Upper lobe of right lung (tissue), 1 donor: ENCODE measurements at places on chromosomes 3 and 15. TPM values are rescaled to one million over a fixed set of nuclear protein-coding genes. Genes with fewer than 3 reads are reported as not detected.

- DNase-seq: no peak
These were observed 14.6 kb downstream of the CYP19A1 start for GRCh38 chr15:51323749-51324148.

- DNase-seq: no peak
These were observed 182.9 kb downstream of the IL5RA start for GRCh38 chr3:2927259-2927658.

Gene LMAN1L
- total RNA-seq: not detected

Gene CCR2
- total RNA-seq: 17.8 TPM

- DNase-seq: peak; percentile 18
These were observed 14.2 kb upstream of the CAND2 start for GRCh38 chr3:12782172-12782815.

DNA sequence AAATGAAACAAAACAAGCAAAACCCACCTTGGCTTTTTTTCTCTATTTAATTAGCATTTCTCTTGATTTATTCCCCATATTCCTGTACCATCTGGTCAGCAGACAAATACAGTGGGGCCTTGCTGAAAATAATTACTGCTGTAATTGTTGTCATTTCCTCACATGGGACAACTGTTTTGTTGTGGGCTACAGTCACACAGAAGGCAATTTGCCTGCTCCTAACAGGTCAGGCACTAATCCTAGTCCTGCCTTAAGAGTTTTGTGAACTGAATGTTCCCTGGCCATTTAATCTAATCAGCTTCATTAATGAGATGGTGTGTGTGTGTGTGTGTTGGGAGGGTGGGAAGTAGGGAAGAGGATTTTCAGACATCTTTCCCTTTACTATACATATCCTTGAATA lies 11.6 kb downstream of the TRPC1 start:
- no peak for DNase-seq

GRCh38 chr3:134643150-134643675 lies 7.6 kb downstream of the KY start:
- DNase-seq: no peak

- DNase-seq: no peak
These were observed 45.5 kb downstream of the SSUH2 start for GRCh38 chr3:8599146-8599545.

DNA sequence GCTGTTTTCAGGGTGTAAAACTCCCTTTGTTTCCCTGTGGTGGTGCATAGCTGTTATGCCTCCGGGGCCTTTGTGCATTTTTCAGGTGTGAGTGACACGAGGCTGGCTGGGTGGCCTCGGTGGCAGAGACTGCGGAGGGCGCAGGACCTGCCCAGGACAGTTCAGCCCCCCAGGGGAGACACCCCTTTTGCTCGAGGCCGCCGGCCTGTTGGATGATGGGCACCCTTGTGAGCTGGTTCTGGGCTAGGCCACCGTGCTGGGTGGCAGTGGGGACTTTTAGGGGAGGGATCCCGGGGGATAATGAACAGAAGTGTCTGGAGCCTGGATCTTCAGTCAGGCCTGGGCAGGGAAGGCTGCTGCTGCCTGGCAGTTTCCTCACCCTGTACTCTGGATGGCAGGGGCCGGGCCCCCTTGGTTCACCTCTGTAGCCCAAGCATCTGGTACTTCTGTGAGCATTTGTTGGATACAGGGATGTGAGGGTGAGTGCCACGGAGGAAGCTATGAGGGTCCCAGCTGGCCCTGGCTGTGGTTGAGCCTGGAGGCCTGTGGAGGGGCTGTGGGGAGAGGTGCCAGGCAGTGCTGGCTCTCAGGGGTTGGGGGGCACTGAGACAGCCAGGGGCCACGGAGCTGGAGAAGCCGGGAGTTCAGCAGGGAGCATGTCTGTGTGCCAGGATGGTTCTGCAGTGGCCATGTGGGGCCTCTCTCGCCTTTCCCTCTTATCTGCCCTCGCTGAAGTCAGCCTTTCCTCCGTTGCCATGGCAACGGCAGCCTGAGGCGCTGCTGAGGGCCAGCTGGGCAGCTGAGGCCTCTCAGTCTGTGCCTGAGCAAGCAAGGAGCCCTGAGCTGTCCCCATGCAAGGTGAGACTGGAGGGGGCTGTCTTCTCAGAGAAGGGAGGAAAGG lies 49.0 kb downstream of the KY start:
- DNase-seq: no peak

Gene OR4M2
- not detected for total RNA-seq

Gene SPRED1
- total RNA-seq: 62.1 TPM

Gene SYNPR
- not detected for total RNA-seq

DNA sequence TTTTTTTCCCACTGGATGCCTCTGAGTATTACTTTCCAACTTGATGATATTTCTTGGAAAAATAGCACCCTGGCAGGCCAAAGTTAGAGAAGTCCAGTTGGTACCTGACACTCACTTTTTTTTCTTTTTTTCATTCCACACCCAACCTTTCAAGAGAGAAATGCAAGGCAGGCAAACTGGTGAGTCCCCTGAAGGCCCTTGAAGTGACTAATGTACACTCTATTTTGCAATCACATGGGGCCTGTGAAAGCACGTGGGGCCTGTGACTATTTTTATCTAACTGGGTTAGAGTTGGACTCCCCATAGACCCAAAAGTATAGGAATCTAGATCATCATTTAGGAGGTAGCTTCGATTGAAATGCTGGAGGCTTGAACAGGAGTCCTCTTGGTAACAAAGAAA lies 316.7 kb downstream of the CHL1 start:
- DNase-seq: no peak

GRCh38 chr3:159265705-159266104 lies 463.9 kb downstream of the MFSD1 start:
- DNase-seq: no peak

Gene NR2C2
- 52.5 TPM for total RNA-seq

Gene ARPP19
- total RNA-seq: 156 TPM

DNA sequence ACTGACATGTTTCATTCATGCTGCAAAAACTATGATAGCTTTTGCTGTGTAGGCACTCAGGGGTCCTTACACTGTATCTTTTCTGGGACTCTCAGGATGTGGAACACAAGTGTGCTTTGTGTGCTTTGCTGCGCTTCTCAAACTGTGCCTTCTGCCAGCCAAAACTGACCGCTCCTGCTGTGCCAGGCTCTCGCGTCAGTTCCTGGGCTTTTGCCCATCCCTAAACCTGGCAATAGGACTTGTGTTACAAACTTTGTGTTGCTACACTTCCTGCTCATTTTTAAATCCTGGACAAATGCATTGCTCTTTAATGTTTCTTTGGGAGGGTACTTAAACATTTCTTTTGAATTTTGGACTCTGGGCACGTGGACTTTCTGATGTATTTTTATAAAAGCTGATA lies 60.3 kb downstream of the DIPK2A start:
- DNase-seq: no peak

DNA sequence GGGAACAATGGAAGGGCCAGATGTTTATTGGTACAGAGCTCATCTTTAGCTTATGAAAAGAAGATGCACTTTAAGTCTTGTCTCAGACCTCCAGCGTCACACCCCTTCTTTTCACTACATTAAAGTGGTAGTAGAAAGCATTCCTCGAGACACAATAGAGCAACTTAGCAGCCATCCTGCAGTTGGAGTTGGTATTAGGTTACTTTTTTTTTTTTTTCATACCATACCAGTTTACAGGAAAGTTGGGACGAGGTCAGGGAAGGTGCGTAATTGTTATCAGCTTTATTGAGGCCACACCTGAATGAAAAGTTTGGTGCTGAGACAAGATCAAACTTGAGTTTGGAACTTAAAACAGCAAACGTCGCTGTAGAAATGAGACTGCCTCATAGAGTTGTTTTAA lies 203.8 kb downstream of the SOX2 start:
- DNase-seq: no peak

GRCh38 chr3:187736418-187736871 lies 8.8 kb downstream of the BCL6 start:
- no peak for DNase-seq

Gene IL17RE
- total RNA-seq: 22.6 TPM

Gene SH3GL3
- 3.4 TPM for total RNA-seq

DNA sequence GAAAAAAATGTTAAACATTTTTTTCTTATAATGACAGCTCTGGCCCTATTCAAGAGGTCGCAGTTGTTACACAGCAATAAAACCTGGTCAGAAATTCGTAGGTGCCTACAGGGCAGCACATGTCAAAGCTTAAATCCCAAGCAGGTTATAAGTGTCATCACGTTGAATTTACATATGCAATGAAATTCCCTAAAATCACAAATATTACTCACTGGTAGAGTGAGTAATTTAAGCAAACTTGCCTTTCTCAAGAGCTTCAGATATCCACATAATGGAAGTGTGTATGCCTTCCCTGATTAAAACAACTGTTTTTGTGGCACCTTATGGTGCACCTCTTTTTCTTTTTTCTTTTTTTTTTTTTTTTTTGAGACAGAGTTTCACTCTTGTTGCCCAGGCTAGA lies 90.7 kb upstream of the FNDC3B start:
- no peak for DNase-seq

DNA sequence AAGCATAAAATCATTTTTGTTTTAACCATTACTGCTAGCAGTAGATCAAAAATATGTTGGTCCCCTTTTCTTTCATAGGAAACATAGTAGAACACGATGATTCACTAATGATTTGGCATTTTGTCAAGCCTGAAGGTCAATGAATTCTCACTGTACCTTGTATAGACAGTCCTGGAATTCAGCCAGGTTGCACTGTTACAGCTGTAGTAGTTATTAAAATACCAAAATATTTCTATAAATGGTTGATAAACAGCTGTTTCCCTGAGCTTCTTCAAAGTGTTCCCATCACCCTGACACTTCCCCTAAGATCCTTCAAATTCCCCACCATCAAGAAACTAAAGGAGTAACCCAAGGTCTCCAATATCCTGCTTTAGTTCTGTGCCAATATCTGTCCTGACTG lies 200.9 kb downstream of the ATP8B4 start:
- DNase-seq: no peak

DNA sequence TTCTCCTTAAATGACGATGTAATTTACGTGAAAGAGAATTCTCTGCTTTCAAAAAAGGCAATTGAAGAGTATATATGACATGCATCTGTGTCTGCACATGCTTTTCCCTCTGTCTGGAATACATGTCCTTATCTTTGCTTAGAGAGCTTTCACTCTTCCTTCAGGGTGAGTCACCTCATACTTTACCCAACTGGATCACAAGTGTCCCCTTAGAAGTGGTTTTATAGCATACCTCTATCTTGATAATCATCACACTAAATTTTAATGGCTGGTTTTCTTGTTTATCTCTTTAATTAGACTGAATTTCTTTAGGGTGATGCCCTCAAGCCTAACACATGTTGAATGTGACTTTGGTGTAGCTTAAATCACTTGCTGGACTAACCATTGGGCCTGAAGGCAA lies 178.9 kb downstream of the SV2B start:
- DNase-seq: no peak

Gene STAB1
- total RNA-seq: 152 TPM

- peak; percentile 40 for DNase-seq
These were observed 756 bp upstream of the RASGRF1 start for GRCh38 chr15:79091204-79091867.

Gene SNUPN
- 23.5 TPM for total RNA-seq

- no peak for DNase-seq
These were observed 11.3 kb downstream of the PPARG start for GRCh38 chr3:12300137-12300536.

GRCh38 chr3:125957674-125958510 lies 11.1 kb upstream of the ROPN1B start:
- DNase-seq: no peak

- no peak for DNase-seq
These were observed 10.0 kb upstream of the ST8SIA2 start for GRCh38 chr15:92383519-92384324.

Gene AVEN
- 11.5 TPM for total RNA-seq

Gene RPL14
- 1,554 TPM for total RNA-seq

Gene SLC24A5
- 0.84 TPM for total RNA-seq

DNA sequence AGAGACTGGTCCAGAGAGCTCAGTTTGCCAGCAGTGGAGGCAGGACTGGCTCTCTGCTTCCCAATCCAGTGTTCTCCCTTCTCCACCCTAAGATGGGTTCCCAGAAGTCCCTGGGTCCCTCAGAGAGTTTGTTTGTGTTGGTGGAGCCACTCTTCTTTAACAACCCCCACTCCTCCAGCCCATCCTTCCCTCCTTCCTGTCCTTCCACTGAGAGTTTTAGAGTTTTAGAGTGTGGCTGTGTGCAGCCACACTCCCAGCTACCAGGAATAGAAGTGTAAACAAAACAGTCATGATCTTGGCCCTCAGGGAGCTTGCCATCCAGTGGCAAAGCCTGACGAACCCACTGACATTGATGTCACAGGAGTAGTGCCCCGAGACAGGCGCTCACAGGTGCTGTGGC lies 12.5 kb upstream of the FBLN2 start:
- no peak for DNase-seq

Gene CCNL1
- total RNA-seq: 140 TPM

DNA sequence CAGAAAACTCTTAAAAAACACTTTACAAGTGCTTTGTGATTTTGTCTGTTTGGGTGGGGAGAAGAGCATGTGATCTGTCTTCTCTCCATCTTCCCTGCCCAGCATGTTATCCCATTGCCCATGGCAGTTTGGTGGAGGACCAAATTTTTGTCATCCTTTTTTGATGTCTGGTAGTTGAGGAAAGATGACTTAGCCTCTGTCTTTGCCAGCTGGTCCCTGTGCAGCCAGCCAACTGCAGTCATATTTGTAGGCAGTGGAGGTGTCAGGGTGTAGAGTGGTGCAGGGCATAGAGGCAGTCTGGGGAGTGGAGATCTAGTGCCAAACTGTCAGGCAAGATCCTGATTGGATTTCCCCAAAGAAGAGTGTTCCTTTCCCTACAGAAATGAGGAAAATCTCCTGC lies 40.7 kb downstream of the GASK1A start:
- DNase-seq: no peak

GRCh38 chr3:101043687-101044078 lies 50.5 kb upstream of the ABI3BP start:
- DNase-seq: no peak

DNA sequence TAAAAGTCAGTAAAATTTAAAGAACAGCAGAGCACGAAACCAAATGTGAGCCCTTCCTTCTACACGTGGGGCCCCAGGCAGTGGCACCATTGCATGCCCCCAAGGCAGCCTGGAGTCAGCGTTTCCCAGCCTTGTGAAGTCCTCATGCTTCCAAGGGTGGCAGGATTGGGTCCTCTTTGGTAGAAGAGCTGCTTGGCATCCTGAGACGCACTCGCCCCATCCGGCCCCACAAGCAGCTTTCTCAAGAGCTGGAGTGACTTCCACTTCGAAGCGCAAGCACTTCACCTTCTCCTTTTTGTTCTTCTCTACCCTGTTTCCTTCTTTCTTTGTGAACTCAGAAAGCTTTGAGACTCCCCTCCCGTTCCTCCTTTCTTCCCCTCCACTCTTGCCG lies 34.7 kb downstream of the ZNF710 start:
- peak; percentile 80 for DNase-seq

Gene AADACL2
- total RNA-seq: not detected

DNA sequence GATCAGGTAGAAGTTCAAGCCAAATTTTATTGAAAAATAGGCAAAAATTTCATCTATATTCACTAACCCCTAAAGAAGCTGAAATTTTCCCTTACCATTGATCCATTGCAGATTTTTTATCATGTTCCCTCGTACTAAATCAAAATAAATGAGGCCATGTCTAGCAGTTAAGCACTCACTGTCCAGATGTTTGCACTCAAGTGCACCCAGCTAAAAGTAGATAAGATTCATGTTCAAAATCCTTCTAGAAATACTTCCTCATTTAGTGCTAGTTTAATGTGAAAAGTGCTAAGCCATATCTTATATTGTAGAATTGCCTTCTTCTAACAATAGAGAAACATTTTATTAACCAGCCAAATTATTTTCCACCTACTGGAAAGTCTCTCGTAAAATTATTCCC lies 164.7 kb upstream of the UBE2E2 start:
- no peak for DNase-seq
